ENCODE measurements at places on chromosomes 5 and 9.

- no peak for DNase-seq
Observed at GRCh38 chr5:180120237-180121101, 48.9 kb upstream of the RNF130 start.

GRCh38 chr9:80125731-80126264 is 554.0 kb downstream of the TLE4 start:
- no peak for DNase-seq

- DNase-seq, result no peak
Observed at GRCh38 chr9:125994066-125994943, 247.1 kb downstream of the PBX3 start.

DNA sequence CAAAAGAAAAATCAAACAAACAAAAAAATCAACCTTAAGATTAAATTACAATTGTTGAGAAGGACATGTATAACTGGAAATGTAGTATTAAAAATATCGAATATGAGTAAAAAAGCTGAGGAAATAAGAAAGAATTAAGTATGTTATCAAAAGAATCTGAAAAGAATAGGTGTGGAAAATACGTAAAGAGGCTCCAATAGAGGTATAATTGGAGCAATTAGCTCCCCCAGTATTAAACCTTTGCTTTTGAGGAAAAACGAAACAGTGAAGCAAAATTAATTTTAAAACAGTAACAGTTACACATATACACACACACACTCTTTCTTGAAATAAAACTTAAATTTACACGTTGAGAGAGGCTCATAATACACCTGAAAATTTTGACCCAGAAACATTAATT is 578.7 kb upstream of the ADAMTS16 start:
- no peak for DNase-seq

GRCh38 chr9:22354699-22355384 is 91.8 kb upstream of the DMRTA1 start:
- DNase-seq, result no peak
